CD4-positive, alpha-beta T cell treated with Interleukin-10 for 1 hour (primary cell): ENCODE measurements at places on chromosomes 6 and 20.

DNA sequence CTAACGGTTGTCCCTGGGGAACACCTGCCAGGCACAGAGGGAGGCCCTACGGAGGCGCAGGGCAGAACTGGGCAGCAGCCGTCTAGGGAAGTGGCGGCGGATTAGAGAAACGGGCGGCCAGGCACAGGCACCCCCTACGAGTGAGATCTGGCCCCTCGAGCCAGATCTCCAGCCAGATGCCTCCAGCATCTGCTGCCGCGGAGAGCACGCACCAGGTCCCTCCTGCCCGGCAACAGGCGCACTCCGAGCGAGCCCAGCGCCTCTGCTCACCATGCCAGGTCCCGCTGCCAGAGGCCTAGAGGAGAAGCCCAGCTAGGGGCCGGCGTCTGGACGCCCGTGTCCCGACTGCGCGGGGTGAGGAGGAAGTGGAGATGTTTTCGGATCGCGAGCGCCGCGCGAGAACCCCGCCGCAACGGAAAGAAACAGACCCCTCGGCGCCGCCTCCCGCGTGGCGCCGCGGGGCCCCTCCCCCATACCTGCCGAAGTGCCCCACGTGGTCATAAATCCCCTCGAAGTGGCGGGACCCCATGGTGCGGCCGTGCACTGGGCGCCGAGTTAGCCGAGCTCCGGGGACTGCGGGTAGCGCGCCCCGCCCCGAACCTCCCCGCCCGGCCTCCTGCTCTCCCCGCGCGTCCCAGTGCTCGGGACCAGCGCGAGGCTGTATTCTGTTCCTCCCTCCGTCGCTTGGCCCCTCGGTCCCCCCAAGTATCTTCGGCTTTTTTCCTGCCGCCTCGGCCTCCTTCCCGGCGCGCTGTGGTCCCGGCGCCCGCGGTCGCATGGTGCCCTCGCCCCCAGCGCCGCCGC is at the start of gene SLC22A16:
Gene SLC22A16 (minus strand): TSS at position 568 of the 804 bp plus-strand sequence. CDS start 39 bp downstream, at position 529.
- no peak for DNase-seq

- no peak for DNase-seq
These were observed 78.1 kb upstream of the RIN2 start for GRCh38 chr20:19679900-19680495.

- DNase-seq = no peak
These were observed 88.3 kb downstream of the DTNBP1 start for GRCh38 chr6:15574486-15574885.

DNA sequence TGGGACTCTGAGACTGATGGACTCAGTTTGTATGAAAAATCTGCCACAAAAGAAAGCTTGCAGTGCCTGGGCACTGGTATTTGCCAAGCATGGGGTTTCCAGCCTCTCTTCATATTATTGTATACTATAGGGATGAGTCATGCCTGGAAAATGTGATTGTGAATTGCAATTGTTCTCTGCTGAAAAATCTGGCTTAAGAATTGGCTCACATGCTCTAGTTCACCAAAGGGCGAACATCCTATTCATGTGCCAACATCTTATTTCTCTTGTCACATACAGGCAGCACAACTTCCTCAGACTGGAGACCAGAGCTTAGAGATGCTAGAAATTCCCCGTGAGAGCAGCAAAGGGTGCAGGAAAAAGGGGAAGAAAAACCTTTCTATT is 103.6 kb upstream of the KCNK16 start:
- DNase-seq = no peak

GRCh38 chr20:33680686-33681085 is 5.5 kb downstream of the E2F1 start:
- no peak for DNase-seq

DNA sequence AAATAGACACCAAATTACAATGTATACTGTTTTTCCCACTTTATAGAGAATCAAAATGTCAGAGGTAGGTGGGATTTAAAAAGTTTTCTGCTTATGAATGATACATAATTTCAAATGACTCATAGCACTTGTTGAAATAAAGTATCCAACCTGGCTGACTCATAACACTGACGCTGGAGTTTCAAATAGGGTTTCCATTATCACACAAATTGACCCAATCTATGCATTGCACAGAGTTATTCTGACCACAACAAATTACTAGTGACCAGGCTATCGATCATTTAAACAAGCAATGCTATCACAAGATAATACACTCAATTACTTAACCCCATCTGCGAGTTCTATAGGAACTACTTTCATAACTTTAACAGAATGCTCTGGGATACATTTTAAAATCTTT is 31.9 kb upstream of the PRELID3B start:
- no peak for DNase-seq

DNA sequence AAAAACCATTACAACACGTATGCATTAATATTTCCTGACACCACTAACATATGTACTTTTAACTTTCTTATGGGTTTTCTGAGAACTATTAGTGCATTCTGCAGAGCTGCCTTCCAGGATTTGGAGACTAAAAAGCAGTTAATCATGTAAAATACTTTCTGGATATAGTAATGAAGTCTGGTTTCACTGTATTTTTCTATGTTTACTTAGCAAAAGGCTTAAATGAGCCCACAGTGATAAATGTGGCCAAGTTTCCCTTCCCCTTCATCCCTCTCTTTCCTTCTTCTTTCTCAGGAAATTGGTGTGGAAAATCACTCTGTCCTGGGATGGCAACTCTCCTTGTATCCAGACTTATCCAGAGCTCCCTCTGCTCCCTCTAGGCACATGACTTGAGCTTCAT is 29.7 kb upstream of the ENPP1 start:
- no peak for DNase-seq

- DNase-seq = no peak
These were observed 14.5 kb downstream of the ARHGAP18 start for GRCh38 chr6:129695373-129696027.

- DNase-seq = no peak
These were observed 55.9 kb upstream of the LOC128125822 start for GRCh38 chr6:63516186-63516944.

GRCh38 chr6:80174900-80175572 is 68.6 kb downstream of the BCKDHB start:
- no peak for DNase-seq

- DNase-seq = no peak
These were observed 10.8 kb upstream of the MICAL1 start for GRCh38 chr6:109466212-109466923.

DNA sequence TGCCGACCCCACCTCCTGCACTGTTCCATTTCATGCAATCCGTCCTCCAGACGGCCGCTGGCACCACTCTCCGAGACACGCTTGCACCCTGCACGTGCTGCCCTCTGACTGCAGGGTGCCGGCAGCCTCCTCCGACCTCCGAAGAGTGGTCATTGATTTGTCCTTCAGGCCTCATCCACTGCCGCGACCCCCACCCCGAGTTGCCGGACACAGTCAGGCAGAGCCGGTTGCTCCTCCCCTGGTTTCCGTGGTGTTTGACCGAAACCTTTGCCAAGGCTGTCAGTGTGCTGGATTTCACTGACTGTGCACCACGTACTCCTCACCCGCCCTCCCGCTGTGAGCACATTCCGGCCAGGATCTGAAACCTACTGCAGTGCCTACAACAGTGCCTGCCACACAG is 156.4 kb upstream of the PDE10A start:
- DNase-seq = no peak

- no peak for DNase-seq
These were observed 3.2 kb upstream of the TREML1 start for GRCh38 chr6:41157323-41157722.

- DNase-seq = no peak
These were observed 342.5 kb downstream of the CENPW start for GRCh38 chr6:126682440-126682839.

- DNase-seq = no peak
These were observed 363.6 kb upstream of the CNR1 start for GRCh38 chr6:88529726-88530125.

GRCh38 chr20:35277127-35277526 is 795 bp downstream of the MMP24OS start:
- DNase-seq = no peak

- DNase-seq = no peak
These were observed 120.2 kb upstream of the BEND3 start for GRCh38 chr6:107235511-107235910.

GRCh38 chr6:17983730-17984129 is 3.7 kb downstream of the KIF13A start:
- no peak for DNase-seq

DNA sequence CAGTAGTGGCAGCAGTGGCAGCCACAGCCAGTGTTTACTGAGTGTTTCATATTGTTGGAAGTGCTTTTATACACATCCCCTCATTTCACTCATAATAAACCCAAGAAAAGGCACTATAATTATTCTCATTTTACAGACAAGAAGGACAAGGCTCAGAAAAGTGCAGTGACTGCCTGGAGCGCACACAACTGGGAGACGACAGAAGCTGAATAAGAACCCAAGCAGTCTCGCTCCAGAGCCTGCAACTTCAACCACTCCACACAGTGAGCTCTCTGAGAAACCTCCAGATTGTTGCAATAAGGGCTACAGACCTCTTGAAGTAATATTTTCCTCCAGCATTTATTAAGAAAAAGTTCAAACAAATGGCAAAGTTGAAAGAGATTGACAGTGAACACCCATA is 76.9 kb downstream of the PLCG1 start:
- DNase-seq = no peak

- no peak for DNase-seq
These were observed 11.5 kb downstream of the BPI start for GRCh38 chr20:38315290-38315966.

- DNase-seq = no peak
These were observed 1337.7 kb downstream of the HACE1 start for GRCh38 chr6:103522045-103522444.

DNA sequence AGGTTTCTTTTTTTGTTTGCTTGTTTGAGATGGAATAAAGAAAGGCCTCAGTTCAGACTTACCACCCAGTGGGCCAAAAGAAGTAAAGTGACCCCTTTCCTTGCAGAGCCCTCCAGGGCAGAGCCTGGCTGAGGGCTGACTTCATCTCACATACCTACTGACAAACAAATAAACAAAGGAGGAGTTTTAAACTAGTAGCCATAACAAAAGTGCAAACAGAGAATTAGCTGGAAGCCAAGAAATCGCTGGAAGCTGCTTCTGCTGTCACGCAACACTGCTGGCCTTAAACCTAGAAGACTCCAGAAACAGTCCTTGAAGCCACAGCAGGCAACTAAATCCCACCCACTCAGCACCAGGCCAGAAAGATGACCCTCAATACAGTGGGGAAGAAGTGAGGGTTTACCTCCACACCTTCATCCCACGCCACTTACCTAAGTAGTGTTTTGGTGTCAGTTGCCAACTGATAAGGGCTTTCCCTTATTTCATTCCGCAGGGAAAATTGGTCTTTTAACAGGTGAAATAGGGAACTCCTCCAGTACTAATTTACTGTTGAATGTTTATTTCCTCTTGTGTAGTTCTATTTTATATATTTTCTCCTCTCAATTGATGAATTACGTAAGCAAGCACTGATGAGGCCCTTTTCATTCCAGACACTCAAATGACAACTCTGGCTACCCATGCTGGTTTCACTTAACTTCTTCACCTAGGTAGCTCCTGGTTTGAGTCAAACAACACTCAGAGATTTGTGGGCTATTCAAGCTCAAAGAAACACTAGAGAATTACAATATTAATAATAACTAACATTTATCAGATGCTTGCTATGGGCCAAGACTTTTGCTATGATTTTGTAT is 46.2 kb downstream of the EDN1 start:
- DNase-seq = no peak

GRCh38 chr20:9496155-9496554 is 18.2 kb upstream of the LAMP5 start:
- DNase-seq = no peak

GRCh38 chr6:117264692-117265409 is 507 bp upstream of the VGLL2 start:
- DNase-seq = no peak

DNA sequence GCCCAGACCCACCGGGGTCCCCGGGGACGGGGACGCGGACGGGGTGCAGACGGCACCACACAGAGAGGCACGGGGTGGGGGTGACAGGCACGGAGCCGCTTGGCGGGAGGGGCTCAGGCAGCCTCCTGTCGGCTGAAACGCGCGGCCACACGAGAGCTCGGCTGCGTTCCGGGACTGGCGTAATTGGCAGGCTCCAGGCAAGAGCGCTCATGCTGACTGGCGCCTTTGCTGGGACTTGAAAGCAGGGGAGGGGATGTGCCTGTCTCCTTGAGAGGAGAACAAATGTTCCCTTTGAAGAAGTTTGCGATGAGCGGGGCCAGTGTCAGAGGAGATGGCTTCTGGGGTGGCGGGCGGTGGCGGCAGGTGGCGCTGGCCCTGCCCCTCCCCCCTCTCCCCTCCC is 25.8 kb downstream of the BHLHE23 start:
- DNase-seq = peak; percentile 40

- no peak for DNase-seq
These were observed 248.4 kb upstream of the HSF2 start for GRCh38 chr6:122151066-122151465.

DNA sequence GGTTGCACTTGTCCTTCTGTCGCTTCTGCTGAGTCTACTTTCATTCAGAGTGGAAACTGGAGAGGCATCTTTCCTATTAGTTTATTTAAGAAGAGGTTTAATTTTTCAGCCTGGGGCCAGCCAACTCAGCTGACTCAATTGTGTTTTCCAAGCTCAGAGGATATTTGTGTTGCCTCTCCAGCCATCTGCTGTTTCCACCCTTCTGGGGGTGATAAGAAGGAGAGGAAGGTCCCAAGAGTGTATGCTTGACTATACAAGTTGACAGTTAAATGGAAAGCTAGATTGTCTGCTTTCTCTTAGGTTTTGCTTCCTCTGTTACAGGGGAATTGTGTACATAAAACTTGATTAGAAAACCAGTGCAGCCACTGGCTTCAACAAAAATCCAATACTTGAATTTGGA is 3.0 kb downstream of the PSMF1 start:
- no peak for DNase-seq

GRCh38 chr20:48790473-48791003 is 37.3 kb downstream of the PREX1 start:
- no peak for DNase-seq

- no peak for DNase-seq
These were observed 22.2 kb downstream of the ZBP1 start for GRCh38 chr20:57598060-57598459.

GRCh38 chr6:87494761-87495422 is 22.1 kb downstream of the SLC35A1 start:
- no peak for DNase-seq

- DNase-seq = no peak
These were observed 65.4 kb upstream of the FBXL4 start for GRCh38 chr6:99013145-99013544.

- DNase-seq = no peak
These were observed 552.3 kb downstream of the KIF16B start for GRCh38 chr20:16020971-16021370.

GRCh38 chr6:135842618-135843392 is 8.7 kb upstream of the PDE7B start:
- no peak for DNase-seq

DNA sequence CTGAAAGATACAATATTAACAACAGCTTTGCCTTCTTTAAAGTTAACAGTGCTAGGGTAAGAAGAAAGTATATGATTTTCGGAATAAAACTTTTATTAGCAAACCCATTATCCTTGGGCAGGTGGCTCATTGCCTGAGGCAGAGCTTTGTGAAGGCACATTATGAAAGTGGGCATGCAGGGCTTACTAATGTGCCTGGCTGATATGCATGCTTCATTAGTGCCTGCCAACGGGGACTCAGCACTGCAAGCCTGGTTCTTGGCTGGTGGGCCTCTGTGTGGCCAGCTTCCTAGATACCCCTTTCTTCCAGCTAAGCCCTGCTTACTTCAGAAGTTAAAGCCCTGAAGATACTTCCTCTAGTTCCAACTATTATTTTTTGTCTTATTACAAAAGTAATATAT is 481.6 kb downstream of the ADGRB3 start:
- no peak for DNase-seq

GRCh38 chr20:50799890-50800550 is 5.2 kb downstream of the BCAS4 start:
- no peak for DNase-seq
